ENCODE measurements at places on chromosomes 5 and 9.
A peak's percentile ranks its signal among the peaks of the same experiment; 100 is the strongest.

DNA sequence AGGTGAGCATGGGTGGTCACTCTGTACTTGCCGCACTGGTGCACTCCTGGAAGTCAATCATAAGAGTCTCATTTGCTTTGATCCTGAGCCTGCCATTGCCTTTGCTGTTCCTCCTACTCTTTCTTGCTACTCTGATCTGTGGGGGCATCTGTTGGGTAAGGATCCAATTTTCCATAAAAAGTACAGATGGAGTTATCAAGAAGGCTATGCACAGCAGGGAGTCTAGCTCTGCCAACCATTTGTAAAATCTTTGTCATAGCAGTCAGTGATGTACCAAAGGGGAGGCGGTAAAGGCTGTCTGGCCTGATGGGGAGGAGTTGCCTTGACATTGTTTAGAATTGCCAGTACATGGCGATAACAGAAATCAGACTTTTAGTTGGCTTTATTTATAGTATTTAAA, 109.0 kb upstream of the PLPPR1 start:
- DNase-seq, result no peak

DNA sequence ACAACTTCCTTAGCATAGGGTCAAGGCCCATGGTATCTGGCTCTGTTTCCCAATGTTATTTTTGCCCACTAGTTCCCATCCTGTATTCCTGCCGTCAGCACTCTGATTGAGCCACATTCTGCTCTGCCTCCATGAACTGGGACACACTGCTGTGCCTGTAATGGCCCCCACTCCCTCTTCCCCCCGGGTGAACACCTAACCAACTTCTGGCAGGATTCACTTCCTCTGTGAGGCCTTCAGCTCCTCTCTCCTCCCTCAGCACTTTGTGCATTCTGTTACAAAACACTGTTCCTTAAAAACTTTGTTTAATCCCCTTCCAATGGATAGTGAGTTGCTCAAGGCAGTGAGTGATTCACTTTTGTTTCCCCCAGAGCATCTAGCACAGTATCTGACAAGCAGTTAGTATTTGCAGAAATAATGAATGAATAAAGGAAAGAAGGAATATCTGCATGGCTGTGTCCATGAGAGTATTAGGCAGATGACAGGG, 183.6 kb downstream of the EFNA5 start:
- no peak for DNase-seq

GRCh38 chr9:122846371-122846940, 18.1 kb upstream of the PDCL start:
- DNase-seq, result no peak

- DNase-seq, result no peak
These were observed 310.4 kb upstream of the IRX4 start for GRCh38 chr5:2193142-2193541.

DNA sequence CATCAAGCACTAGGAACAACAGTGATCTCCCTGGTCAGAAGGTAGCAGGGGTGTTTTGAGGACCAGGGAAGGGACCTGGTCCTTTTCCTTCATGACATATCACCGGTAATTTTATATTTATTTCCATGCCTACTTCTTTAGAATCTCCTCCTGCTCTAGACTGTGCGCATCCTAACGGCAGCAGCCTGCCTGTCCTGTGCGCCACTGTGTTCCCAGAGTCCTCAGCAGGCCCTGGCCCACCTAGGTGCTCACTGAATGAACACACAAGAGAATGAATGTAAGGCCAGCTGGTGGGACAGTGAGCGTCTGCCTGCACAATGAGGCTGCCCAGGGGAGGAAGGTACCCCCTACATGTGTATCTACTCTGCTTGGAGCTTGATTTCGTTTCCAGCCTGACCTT, 51.5 kb downstream of the C5orf15 start:
- DNase-seq, result no peak

- no peak for DNase-seq
These were observed 202.7 kb downstream of the SPATA31D1 start for GRCh38 chr9:82191082-82191770.

GRCh38 chr9:86778761-86779160, 168.5 kb downstream of the GAS1 start:
- no peak for DNase-seq

DNA sequence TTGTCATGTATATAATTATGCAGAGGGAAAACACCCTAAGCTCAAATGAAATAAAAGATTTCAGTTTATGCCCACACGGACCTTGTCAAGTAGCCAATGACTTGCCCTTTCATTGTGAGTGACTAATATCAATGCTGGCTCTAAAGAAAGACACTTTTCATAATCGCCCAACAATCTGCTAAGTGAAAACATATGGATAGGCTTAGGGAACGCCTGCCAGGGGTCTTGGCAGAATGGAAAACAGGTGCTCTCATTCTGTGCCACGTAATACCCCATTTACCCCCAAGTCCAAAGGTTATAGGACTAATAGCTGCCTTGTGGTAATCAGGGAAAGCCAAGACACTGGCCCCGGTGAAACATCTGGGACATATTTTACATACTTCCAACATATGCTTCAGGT, 157.7 kb downstream of the SLF1 start:
- DNase-seq, result no peak

GRCh38 chr5:147887026-147887627, 8.6 kb downstream of the SCGB3A2 start:
- DNase-seq, result no peak

GRCh38 chr5:172178991-172179989, 8.7 kb downstream of the STK10 start:
- no peak for DNase-seq

DNA sequence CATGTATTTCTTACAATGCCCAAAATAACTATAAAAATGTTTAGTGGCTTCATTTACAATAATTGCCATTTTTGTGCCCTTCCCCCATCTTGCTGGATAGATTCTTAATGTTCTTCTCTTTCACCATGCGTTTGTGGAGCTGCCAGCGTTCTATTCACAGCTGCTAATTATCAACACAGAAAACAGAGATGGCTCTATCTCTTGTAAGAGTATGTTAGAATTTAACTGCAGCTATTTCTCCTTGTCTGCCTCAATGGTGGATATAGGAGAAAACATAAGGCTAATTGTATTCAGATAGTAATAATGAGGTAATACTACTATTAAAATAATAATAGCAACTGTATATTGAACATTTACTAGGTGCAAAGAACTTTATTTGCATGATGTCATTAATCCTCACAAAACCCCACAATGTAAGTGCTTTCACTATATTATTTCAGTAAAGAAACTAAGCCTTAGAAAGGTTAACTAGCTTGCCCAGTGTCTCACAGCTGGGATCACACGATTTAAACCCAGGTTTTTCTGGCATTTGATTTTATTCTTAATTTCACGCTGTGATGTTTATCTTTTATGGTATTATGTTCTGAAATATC, 50.1 kb downstream of the JAKMIP2 start:
- DNase-seq, result no peak

DNA sequence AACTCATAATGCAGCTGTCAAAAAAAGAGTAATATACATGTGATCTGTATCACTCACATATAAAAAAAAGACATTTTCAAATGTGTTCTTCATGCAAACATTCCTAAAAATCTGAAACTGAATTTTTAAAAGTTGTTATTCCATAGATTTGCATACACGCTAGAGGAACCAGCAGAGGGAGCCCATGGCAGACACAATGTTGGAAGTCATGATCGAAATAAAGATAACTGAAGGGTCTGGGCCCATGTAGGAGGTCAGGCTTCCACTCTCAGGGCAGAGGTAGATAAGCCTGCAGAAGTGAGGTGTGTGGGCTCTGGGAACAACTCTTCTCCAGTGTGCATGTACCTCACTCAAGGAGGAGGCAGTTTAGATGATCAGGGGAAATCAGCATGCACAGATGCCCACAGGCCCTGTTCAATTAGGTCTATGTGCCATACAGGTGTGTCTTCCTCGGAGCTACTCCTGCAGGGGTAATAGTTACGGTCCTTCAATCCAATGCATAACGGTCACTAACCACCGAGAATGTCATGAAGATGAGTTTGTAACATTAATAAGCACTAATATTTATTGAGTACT, 208.6 kb downstream of the EPB41L4A start:
- DNase-seq, result no peak

GRCh38 chr5:95401626-95402025, 10.5 kb downstream of the FAM81B start:
- DNase-seq, result no peak

- DNase-seq, result no peak
These were observed 131.1 kb upstream of the MOCS2 start for GRCh38 chr5:53240661-53241060.

DNA sequence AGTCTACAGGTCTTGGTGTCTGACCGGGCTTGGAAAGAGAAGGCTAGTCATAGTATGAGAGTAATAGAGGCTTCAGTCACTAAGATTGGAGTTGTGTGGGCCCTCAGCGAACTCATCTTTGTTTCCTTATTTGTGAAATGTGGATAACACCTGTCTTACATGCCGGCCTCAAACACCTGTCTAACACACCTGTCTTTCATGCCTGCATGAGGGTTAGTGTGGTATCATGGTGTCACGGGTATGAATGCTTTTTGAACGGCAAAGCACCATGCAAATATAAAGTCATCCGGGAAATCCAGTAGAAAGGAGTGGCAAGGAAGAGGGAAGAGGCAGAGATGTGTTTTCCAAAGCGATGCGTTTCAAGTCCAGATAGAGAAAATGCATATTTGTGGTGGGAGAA, 25.5 kb downstream of the GRAMD2B start:
- no peak for DNase-seq

- DNase-seq, result no peak
These were observed 32.1 kb downstream of the PRRC1 start for GRCh38 chr5:127549551-127549950.

GRCh38 chr9:84296146-84296843, 44.3 kb downstream of the SLC28A3 start:
- no peak for DNase-seq

- DNase-seq, result no peak
These were observed 132.9 kb downstream of the ROR2 start for GRCh38 chr9:91817106-91817492.

DNA sequence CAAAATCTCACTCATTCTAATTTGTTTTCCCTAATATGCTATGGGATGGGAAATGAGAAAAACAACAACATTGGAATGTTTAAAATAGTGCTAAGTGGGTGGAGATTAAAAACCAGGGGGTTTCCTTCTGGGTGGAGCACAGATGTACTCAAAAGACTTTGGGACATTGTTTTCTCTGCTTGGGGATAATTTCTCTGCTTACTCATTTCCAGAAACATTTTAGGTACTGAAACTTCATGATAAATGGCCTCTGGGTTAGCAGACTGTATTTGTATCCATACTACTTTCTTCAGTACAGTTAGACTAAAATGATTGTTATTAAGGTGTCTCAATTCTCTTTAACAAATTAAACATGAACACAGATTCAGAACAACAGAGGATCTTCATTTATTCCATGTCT, 17.4 kb downstream of the ELOVL7 start:
- no peak for DNase-seq

- no peak for DNase-seq
These were observed 40.5 kb upstream of the MYO10 start for GRCh38 chr5:16976625-16977008.

- no peak for DNase-seq
These were observed 5.1 kb downstream of the EEIG1 start for GRCh38 chr9:127975376-127976315.

GRCh38 chr5:143619040-143619439, 192.9 kb upstream of the HMHB1 start:
- no peak for DNase-seq

DNA sequence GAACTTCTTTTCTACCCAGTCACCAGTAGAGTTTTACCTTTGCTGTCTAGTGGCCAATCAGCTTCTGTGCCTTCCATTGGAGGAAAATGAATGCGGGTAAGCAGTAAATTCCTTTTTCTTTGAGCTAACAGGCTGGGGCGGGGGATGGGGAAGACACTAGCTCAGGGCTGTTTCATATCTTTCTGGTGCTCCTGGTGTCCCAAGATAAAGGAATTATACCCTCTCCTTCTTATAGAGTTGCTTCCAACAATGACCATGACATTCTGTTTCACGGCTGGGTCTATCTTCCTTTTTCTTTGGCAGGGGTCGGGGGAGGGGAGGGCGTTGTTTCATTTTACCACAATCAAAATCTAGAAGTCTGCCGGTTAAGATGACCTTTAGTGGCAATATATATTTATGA, 51.2 kb upstream of the RPS23 start:
- DNase-seq, result no peak

DNA sequence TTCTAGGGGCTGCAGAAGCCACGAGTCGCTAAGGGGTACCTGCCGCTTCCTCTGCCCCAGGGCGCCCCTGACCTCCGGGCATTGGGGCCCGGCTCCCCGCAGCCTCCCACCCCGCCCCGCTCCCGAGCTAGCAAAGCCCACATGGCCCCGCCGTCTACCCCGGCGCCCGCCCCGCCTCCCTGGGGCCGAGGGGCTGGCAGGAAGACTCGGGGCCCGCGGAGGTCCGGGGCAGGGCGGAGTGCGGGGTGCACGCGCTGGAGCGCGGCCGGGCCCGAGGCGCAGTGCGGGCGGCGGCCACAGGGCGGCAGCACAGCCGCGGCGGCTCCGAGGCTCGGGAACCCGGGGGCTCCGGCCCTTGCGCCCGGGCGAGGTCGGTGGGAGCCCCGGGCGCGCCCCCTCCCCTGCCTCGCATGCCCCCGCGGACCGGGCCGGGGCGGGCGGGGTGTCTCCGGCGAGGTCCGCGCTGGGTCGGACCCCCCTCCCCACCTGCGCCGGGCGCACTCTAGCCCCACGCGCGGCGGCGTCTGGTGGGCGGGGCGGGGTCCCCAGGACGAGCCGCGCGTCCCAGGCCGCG, 6.7 kb downstream of the NRARP start:
- no peak for DNase-seq

- DNase-seq, result peak; percentile 83
These were observed 96.7 kb upstream of the CHD1 start for GRCh38 chr5:99025298-99026045.

GRCh38 chr9:117744369-117744768, 40.2 kb downstream of the TLR4 start:
- DNase-seq, result no peak

DNA sequence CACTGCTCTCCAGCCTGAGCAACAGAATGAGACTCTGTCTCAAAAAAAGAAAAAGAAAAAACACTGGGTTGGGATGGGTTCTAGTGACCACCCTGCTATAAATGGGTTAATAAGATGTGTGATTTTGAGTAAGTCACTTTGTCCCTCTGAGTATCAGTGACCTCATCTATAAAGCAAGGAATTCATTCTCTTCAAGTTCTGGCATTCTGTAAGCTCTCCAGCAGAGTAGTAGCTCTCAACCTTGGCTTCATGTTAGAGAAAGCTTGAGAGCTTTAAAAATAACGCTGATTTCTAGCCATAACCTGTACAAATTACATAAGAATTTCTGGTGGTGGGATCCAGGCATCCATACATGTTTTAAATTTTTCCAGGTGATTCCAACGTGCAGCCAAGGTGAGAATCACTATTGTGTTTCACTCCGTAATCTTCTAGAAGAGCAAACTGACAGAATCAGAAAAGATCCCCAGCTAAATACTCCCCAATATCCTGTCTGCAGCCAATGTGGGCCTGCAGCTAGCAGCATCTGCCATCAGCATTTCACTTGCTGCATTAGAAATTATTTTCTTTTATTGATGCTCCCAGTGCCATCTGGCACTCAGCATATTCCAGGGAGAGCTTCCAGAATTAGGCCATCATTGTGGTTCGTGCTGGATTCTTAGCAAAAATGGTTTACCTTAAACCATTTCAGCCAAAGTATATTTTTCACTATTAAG, 109.4 kb downstream of the FEM1C start:
- DNase-seq, result no peak

All from large intestine (tissue), 12 donors.